ENCODE measurements at places on chromosomes 16 and 17. TPM values are rescaled to one million over a fixed set of nuclear protein-coding genes. Genes with fewer than 3 reads are reported as not detected.

Gene CPNE2
- total RNA-seq: 15.6 TPM

Gene ABAT
- 2.2 TPM for total RNA-seq

Gene MILR1
- 25.0 TPM for total RNA-seq

Gene MYO1C
- total RNA-seq: 107 TPM

Gene GLTPD2
- total RNA-seq: 0.37 TPM

Gene TVP23C
- 15.4 TPM for total RNA-seq

Gene SNX20
- total RNA-seq: not detected

Gene ATAD5
- total RNA-seq: 8.0 TPM

Gene CMTM4
- total RNA-seq: 20.3 TPM

Gene DNAAF8
- total RNA-seq: 0.59 TPM

Gene TBCD
- total RNA-seq: 47.0 TPM

Gene HELZ
- total RNA-seq: 39.3 TPM

Gene CTDNEP1
- total RNA-seq: 40.1 TPM
